ENCODE measurements at places on chromosomes 6 and 20. TPM values are rescaled to one million over a fixed set of nuclear protein-coding genes. Genes with fewer than 3 reads are reported as not detected.

The FOXS1 gene
- total RNA-seq: 9.3 TPM

The RIPOR2 gene
- total RNA-seq: 1.1 TPM

The DYNLRB1 gene
- 28.6 TPM for total RNA-seq

The SIRPB1 gene
- 2.5 TPM for total RNA-seq
